ENCODE measurements at places on chromosomes 7 and 10.

- no peak for DNase-seq
These were observed 42.5 kb downstream of the CCDC71L start for GRCh38 chr7:106618480-106618879.

- DNase-seq: no peak
These were observed 22.2 kb downstream of the PSPH start for GRCh38 chr7:56028942-56029630.

GRCh38 chr10:114022766-114023597 is 20.7 kb upstream of the ADRB1 start:
- DNase-seq: no peak

GRCh38 chr7:142787783-142788182 is 17.0 kb downstream of the PRSS2 start:
- no peak for DNase-seq

DNA sequence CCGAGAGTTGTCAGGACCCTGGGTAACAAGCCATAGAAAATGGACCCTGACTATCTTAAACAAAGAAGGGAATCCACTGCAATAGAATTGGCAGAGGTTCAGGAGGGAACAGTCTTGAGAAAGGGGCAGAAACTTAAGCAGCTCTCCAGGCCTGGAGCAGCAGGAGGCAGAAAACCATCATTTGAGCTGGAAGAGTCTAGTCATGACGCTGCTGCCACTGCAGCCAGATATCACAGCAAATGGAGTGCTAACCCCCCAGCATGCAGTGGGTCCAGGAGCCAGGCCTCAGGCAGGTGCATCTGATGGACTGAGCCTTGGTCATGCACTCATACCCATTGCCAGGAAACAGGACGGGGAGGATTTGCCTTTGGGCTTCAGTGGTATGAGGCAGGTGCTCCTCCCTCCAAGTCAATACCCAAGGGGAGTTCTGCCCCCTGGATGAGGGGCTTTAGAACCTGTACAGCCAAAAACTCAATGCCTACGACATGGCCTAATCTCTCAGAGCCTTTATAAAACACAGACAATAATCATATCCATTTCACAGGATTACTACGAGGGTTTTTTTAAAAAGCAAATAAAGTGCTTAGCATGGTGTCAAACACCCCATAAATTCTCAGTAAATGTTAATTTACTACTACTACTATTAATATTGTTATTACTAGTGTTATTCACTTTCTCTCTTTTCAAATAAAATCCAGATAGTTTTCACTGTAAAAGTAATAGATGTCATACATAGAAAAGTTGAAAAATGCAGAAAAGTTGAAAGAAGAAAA is 30.7 kb downstream of the DUSP5 start:
- DNase-seq: no peak

DNA sequence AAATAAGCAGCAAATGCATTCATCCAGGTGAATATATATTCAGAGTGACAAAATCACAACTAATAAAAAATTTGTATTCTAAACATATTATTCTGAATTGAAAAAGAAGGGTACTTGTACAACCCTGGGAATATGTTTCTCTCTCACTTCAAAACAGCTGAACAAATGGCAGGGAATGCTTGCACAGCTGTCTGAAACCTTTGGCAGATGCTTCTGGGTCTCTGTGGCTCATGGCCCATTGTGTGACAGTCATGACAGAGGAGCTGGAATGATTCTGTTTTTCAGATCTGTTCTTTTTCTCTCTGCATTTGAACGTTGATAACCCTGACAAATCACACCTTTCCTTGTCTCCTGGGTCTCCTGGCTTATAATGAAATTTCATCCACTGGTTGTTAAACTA is 275.7 kb upstream of the FZD1 start:
- no peak for DNase-seq

GRCh38 chr7:97006055-97006815 is 882 bp downstream of the DLX6 start:
- no peak for DNase-seq

Data from GM19239 (cell line).